ENCODE measurements at places on chromosomes 3 and 15.

DNA sequence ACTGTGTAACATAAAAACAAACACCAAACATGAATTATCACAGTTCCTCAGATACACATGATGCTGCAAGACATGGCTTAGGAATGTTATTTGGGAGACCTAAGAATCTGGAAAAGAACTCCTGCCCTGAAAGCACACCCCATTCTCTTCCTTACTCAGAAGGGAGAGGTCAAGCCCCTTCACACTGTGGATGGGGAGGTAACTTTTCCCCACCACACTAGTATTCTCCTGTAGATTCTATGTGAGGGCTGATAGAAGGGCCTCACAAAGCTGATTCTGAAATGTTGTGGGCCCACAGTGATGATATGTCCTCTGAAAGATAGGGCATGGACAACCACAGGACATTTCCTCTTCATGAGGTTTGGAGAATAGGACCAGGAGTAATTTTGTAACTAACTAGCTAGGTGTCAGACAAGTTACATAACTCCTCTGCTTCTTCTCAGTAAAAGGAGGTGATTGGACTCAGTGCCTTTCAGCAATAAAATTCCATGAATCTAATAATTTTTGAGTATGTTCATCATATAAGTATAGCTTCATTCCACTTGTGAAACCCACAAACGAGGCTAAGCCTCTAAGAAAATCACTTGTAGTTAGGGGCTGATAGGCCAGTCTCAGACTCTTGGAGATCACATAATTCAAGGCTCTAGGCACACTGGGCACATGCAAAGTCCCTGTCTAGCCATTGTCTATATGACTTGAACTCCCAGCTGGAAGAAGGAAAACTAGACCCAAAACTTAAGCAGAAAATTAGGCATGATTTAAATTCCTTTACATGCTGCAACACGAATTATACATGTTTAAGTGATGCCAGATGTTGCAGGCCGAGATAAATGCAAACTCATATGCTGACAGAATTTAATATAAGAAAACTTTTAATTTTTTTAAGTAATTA lies 7.5 kb downstream of the PTX3 start:
- DNase-seq: no peak

- DNase-seq: no peak
These were observed 28.4 kb downstream of the CA12 start for GRCh38 chr15:63353261-63353660.

DNA sequence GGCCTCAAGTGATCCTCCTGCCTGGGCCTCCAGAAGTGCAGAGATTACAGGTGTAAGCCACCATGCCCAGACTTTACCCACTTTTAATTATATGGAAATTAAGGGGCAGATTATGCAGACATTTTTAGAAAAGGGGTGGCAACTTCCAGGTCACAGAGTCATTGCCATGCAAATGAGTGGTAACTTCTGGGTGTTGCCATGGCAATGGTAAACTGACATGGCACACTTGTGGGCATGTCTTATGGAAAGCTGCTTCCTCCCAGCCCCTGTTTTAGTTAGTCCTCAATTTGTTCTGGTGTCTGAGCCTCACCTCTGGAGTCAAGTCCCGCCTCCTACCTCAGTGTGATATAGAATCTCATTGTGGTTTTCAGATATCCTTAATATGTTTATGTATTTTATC lies 49.7 kb downstream of the PCNP start:
- DNase-seq: no peak

DNA sequence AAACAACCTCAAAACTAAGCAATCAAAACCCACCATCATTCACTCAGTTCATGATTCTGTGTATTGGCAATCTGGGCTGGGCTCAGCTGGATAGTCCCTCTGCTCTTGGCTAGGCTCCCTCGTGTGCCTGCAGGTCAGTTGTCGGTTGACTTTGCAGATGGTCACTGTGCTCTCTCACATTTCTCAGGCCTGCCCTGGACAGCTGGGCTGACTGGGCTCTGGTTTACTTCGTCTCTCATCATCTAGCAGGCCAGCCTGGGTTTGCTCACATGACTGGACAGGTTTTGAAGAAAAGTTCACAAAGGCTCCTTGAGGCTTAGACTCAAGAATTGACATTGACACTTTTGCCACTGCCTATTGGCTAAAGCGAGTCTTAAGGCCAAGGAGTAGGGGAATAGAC lies 105.0 kb upstream of the CTNNB1 start:
- DNase-seq: no peak
